ENCODE measurements at places on chromosomes 4 and X.
A peak's percentile ranks its signal among the peaks of the same experiment; 100 is the strongest.

DNA sequence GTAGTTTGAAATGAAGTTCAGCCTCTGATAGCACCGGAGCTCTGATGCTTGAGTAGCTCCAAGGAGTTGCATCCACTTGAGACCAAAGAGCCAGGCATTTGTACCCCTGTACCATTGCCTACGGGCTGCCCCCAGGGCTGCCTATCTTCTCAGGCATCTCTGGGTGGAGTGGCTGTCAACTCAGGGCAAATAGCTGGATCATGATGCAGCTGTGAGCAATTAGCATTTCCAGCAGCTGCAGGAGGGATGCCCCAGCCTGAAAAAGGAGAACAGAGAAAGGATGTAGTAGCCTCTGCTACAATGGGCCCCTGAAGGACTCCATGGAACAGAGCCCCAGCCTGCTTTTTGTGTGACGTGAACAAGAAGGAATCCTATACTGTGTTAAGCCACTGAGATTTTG is 492.6 kb downstream of the BCOR start:
- DNase-seq: no peak

DNA sequence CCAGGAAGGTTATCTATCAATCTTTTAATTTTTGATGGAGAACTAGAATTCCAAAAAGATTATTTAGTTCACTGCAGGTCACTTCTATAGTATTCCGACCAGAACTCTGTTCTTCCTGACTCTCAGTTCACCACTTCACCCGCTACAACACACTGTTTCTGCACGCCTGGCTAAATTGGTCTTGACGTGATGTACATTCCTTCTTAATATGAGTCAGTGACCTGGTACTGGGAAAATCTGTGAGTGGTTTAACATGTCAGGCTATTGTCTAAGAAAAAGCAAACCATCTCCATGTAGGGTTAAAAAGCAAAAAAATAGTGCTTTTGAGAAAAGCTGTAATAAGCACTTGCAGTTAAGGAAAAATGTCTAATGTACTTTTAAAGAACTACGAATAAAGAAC is 120.4 kb downstream of the NDST3 start:
- DNase-seq: peak; percentile 77

- DNase-seq: no peak
Observed at GRCh38 chr4:54038056-54038455, 26.3 kb downstream of the CHIC2 start.

- DNase-seq: no peak
Observed at GRCh38 chrX:38660395-38661102, 99.2 kb downstream of the TSPAN7 start.

GRCh38 chr4:141739636-141740035 is 103.3 kb downstream of the IL15 start:
- peak; percentile 44 for DNase-seq

- no peak for DNase-seq
Observed at GRCh38 chr4:117637347-117637746, 396.9 kb upstream of the NDST3 start.

Data from fibroblast of skin of right quadriceps (primary cell).